ENCODE measurements at places on chromosomes 11 and 22. TPM values are rescaled to one million over a fixed set of nuclear protein-coding genes. Genes with fewer than 3 reads are reported as not detected.

DNA sequence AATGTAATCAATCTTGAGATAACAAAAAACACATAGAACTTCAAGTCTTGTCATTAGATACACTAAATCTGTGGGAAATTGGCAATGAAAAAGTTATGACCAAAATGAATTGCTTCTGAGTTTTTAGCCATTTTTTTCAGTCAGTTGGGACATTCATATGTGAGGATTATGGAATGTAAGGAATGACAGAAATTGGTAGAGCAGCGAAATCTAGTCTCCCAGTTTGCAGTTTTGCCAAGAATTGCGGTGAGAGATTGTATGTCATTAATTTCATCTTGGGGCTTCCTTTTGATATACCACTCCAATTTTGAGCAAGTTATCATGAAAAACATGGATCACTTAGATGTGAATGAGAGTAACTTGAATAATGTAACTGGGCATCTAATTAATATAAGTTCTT, 49.9 kb downstream of the SIK2 start:
- no peak for DNase-seq

- no peak for DNase-seq
These were observed 936.6 kb downstream of the OPCML start for GRCh38 chr11:132595711-132596134.

- DNase-seq, result peak; percentile 54
These were observed 20.8 kb upstream of the ARRB1 start for GRCh38 chr11:75371949-75372876.

UBQLNL gene
- not detected for total RNA-seq

Data from renal cortical epithelial cell (primary cell).